ENCODE measurements at places on chromosomes 2 and 18.
A peak's percentile ranks its signal among the peaks of the same experiment; 100 is the strongest.

DNA sequence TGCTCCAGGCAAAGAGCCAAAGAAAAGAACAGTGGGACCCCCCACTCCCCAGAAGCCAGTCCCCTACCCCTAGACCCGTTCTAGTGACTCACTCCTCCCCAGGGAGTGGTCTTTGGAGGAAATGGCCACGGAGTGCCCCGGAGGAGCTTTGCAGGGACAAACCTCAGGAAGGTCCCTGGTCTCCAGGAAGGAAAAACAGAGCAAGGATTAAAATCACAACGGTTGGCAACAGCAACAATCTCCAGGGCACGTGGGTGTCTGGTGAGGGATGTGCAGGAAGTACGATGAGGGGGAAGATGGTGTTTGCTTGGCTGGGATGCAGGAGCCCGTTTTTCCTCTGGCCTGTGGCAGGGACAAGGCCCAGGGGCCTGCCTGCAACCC is 135.0 kb downstream of the SMAD2 start:
- no peak for DNase-seq

GRCh38 chr2:119476301-119477112 is 44.9 kb downstream of the TMEM37 start:
- DNase-seq, result peak; percentile 22

- DNase-seq, result no peak
These were observed 1744.3 kb upstream of the PIK3C3 start for GRCh38 chr18:40210696-40211095.

DNA sequence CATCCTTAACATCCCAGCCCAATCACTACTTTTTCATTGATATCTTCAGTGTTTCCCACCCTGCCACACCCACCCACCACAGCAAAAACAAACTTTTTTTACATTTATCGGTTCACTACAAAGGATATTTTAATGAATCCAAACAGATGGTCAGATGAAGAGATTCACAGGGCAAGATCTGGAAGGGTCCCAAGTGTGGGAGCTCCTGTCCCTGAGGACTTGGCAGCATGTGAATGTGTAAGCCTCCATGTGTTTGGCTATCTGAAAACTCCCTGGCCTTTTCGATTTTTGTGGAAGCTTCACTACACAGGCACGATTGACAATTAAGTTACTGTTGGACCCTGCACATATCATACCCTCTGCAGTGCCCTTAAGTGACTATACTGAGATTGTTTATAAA is 48.1 kb upstream of the CRIM1 start:
- DNase-seq, result no peak

GRCh38 chr2:63651356-63651755 is 62.6 kb downstream of the MDH1 start:
- no peak for DNase-seq

Data from CD4-positive, alpha-beta T cell treated with Interleukin-1 beta for 1 hour (primary cell).